ENCODE measurements at places on chromosomes 12 and 14.

- DNase-seq, result no peak
Measured at GRCh38 chr14:44109036-44109435, 398.0 kb downstream of the FSCB start.

GRCh38 chr12:94230357-94230905, 82.1 kb downstream of the PLXNC1 start:
- DNase-seq, result no peak

DNA sequence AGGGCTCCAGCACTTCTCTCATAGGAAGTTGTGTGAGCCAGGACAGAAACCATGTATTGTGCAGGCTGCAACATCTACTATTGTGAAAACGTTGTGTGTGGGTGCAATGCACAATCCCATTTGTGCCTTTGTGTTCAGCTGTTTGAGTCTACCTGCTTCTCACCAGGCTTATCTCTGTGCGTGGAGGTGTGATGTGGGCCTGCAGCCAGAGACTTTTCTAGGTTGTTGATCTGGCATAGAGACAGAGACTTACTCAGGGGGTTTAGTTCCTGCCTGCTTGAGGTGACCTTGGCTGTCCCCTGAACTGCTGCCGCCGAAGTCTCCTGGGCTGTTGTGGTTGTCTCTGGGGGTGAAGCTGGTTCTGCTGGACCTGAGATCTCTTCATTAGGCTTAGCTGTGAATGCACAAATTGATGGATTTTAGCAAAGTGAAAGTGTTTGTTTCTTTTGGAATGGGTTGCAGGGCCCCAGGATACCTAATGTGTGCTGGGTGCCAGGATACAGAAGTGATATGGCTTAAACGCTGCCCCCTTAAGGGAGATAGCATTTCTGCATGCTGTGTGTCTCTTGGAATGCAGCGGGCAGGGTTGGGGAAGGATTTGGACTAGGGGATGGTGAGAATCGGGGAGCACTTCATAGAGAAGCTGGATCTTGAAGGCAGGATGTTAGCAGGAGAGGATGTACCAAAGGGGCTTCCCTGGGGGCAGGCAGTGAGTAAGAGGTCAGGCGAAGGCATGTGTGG, 2.5 kb downstream of the LACRT start:
- DNase-seq, result no peak

GRCh38 chr14:45728434-45729225, 475.6 kb upstream of the MIS18BP1 start:
- no peak for DNase-seq

- no peak for DNase-seq
Measured at GRCh38 chr12:85299053-85299452, 19.0 kb downstream of the ALX1 start.

GRCh38 chr14:28776482-28777266, 10.1 kb downstream of the FOXG1 start:
- DNase-seq, result no peak

DNA sequence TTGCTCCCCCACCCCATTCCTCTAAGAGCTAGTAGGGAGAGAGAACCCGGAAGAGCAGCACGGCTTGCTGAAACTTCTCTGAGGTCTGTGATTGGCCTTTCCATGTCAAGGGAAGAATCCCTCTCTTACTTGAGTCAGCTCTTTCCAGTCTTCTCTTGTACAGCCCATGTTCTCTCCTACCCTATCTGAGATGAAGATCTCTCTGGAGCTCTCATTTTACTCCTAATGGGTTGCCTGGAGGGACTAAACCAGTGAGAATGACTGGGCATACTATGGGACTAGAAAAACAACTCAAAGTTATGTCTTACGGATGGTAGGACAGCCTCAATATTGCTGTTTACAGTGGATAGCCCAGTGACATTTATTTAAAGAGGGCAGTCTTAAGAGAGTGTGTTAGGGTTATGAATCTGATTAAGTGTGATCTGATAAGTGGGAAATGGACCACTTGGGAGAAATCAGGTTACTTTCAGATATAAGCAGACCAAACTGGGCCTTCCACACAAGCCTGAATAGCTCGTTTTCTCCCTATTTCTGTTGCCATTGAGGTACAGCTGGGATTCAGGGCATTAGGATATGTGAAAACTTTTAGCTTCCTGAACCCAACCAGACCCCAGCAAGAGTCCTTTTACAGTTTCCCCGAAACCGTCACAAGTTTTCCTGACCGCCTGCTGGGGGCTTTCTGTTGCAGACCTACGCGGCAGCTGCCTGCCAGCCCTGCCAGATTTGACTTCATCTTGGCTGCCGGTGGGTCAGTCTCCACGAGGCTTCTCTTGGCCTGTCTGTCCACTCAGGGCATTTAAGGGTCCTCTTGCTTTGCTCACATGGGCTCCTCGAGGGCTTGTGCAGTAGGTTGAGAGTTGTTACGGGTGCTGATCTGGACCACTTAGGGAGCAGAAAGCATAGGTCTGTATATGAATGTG, 16.9 kb downstream of the ETV6 start:
- DNase-seq, result no peak

DNA sequence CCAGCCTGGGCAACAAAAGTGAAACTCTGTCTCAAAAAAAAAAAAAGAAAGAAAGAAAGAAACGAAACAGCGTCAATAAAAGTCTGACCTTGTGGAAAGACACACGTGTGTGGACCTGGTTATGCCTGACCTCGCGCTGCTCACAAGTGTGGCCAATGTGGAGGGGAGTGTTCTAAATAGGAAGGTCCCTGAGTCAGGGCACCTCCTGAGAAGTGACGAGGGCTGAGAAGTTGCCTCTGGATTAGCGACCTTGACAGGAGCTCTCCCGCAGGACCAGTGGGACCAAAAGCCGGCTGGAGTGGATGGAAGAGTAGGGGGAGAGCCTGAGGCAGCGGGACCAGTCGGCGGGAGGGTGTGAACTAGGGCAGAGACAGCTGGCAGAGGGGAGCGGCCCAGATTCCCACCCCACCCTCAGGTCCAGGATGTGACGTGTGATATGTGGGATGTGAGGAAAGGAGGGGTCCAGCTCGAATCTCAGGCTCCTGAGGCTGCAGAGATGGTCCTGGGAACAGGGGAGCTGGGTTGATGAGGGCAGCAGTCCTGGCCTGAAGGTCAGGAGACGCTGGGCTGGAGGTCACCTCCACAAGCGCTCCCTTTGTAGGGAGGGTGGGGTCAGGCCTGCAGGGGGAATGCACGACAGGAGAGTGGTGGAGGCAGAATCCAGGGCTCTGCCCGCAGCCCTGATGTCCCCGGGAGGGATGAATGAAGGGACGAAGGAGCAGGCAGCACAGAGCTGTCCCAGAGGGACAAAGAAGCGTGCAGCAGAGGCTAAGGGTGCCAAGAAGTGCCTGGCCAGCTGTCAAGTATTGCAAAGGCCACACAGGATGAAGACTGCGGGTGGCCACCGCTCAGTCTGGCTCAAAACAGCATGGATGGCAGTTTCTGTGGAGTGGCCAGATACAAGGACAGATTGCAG, 24.8 kb upstream of the GPR68 start:
- DNase-seq, result no peak

- DNase-seq, result no peak
Measured at GRCh38 chr12:49232940-49233841, 31.7 kb upstream of the TUBA1C start.

GRCh38 chr12:49894751-49895148, 8.9 kb downstream of the FAIM2 start:
- no peak for DNase-seq

DNA sequence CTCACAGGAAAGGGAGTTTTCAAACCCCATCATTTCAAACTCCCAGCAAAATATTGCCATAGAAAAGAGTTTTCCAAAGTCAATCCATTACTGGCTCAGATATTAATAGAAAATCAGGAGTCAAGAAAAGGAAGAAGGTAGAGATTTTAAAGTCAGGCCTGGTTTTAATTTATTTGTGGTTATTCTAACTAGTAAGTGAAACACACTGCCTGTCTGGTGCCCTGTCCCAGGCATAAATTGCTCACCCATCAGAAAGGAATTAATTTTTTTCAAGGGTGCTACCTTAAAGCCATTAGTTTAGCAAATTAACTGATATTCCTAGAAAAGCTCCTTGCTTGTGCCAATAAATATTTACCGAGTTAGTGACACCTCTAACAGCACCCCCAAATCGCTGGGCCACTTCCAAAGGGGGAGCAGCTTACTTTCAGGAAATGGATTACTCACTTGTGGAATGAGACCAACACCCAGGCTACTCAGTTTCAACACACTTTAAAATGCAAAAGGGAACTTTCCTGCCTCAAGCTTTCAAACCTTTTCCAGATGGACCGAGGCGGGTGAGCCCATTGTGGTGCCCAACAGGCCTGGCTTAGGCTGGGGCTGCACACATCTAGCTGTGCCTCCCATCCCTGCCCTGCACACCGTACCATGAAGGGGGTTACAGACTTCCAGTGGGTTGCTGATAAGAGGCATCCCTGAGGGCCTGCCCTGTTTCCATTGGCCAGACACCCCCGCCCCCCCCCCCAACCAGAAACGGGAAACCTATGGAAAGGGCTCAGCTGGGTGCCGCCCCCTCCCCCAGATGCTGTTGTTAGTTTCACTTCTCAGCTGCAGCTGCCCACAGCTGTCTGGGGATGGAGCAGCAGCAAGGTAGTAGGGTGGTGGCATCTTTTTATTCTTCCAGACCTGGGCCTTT, 117.2 kb downstream of the SAMD4A start:
- DNase-seq, result no peak

GRCh38 chr12:75658286-75658685, 146.9 kb upstream of the KRR1 start:
- DNase-seq, result no peak

GRCh38 chr14:102507081-102507856, 2.3 kb downstream of the ANKRD9 start:
- peak; percentile 48 for DNase-seq

DNA sequence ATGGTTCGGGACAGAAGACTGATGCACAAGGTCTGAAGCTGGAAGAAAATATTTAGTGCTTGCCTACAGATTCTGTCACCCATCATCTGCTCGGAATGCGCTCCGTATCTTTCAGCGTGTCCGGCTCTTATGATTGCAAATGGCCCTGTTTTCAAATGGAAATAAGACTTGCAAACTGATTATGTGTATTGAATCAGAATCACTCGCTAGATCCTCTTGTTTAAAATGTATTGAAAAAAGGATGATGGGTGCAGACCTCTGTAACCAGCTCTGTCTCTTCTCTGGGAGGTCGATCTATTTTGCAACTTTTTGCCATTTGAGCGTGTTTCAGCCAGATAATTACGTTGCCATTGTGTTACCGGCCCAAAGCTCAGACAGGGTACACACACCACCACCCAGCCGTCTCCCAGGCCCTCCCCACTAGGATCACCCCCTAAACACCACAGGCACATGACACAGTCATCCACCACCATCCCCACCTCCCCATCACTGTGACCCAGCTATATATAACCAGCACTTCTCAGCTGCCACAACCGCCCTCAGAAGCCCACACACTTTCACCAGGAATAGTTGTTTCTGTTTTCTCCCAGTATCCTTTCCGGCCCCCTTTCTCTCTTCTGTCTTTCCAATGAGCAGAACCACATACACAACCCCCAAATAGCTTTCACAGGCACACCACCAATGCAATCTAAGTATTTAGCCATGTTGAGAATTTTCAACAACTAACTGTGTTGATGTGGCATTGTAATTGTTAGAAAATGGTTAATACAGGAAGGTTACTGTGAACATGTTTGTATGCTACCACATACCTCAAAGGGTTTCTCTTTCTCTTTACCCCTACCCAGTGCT, 10.7 kb downstream of the NKX2-1 start:
- DNase-seq, result no peak

- no peak for DNase-seq
Measured at GRCh38 chr12:70364695-70365397, 1.2 kb upstream of the KCNMB4 start.

GRCh38 chr12:10088031-10088430, 10.8 kb downstream of the CLEC1A start:
- no peak for DNase-seq

GRCh38 chr14:55353686-55354467, 57.8 kb downstream of the ATG14 start:
- peak; percentile 46 for DNase-seq

- DNase-seq, result no peak
Measured at GRCh38 chr14:42174357-42174756, 567.7 kb downstream of the LRFN5 start.

GRCh38 chr14:68924186-68925158, 54.6 kb downstream of the ACTN1 start:
- DNase-seq, result no peak

DNA sequence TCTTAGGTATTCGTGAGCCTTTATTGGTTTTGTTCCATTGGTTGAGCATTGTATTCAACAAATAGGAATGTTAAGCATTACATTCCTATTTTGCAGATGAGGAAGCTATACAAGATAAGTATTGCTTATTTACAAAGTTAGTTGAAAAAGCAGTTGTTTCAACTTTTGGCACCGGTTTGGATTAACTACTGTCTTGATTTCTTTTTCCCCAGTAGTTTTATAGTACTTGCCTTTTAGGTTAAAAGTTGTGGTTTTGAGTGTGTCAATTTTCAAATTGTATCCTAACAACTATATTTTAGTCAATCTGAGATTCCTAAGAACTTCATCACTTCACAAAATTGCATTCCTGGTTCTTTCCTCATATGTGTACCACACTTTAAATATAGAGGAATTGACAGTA, 23.8 kb upstream of the MBIP start:
- no peak for DNase-seq

- DNase-seq, result no peak
Measured at GRCh38 chr12:31120392-31121008, 46.8 kb downstream of the DDX11 start.

DNA sequence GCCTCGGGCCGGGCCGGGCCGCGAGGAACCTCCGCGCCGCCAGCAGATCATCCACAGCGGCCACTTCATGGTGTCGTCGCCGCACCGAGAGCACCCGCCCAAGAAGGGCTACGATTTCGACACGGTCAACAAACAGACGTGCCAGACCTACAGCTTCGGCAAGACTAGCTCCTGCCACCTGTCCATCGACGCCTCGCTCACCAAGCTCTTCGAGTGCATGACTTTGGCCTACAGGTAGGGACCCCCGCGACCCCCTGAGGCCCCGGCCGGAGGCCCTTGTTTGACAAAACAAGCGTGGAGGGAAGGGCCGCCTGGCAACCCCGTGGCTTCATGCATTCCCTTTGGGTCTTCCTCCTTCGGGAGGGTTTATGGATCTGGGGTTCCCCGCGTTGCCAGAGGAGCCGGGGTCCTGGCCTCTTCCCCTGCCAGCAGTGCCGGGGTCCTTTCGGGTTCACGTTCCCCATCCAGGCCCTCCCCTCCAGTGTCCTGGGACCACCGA, 526 bp downstream of the MLXIP start:
- DNase-seq, result no peak

- DNase-seq, result no peak
Measured at GRCh38 chr12:94165138-94165537, 16.8 kb downstream of the PLXNC1 start.

DNA sequence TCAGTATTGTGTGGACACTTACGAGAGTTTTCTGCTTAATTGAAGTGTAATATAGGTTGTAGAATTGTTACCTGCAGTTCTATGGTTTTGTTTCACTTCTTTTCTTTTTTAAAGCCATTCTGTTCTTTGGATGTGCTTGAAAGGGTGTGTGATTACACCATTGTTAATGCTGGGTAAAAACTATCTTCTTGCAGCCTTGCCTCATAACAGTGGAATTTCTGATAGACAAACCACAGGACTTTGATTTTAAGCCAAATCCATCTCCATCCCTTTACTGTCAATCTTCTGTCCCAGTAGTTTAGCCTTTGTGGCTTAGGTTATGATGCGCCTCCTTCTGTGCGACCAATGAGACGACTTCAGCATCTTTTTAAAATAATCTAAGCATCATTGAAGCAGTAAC, 182.3 kb downstream of the PELI2 start:
- DNase-seq, result no peak
